ENCODE measurements at places on chromosomes 2 and 18. TPM values are rescaled to one million over a fixed set of nuclear protein-coding genes. Genes with fewer than 3 reads are reported as not detected.

DNA sequence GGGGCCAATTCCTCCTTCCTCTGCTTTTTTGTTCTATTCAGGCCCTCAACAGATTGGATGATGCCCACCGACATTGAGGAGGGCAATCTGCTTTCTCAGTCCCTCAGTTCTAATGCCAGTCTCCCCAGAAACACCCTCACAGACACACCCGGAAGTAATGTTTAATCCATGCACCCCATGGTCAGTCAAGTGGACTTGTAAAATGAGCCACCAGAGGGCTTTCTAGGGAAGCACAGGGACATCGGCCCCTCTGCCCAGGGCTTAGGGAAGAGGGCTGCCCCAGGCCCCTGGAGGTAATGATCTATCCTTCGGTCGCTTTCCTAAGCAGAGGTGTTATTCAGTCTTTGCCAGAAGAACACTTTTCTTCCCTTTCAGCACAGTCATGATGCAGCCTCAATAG, 107.4 kb downstream of the PDCL3 start:
- DNase-seq, result no peak

GRCh38 chr2:212398316-212398715, 140.3 kb downstream of the ERBB4 start:
- DNase-seq, result no peak

DNA sequence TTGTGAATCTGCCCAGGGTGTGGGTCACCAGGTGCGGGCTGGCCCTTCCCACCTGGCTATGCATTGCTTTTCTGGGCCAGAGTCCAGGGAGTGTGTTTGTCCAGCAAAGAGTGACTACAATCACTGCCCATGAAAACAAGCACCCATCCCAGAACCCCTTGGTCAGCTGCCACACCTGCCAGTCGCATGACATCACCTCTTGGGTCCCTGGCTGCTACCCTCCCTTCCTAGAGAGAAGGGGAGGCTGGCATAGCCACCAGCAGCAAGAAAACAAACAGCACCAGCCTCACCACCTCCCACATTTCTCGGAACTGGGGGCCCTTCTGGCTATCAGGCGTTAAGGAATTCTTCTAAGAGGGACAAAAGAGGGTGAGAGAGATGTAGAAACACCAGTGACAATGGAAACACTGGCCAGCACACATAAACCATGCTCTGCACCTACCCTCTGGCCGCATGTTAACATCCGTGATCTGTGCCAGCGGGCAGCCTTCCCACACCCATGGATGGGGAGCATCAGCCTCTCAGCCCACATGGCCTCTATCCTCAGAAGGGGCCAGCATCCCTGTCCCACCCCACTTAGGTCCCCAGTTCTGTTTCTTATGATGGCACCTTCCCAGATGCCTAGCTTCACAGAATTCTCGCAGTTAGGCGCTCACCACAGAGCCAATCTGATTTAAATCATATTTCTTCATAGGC, 109.7 kb upstream of the GLI2 start:
- DNase-seq, result no peak

- DNase-seq, result no peak
Measured at GRCh38 chr18:3037423-3037915, 24.5 kb upstream of the LPIN2 start.

DNA sequence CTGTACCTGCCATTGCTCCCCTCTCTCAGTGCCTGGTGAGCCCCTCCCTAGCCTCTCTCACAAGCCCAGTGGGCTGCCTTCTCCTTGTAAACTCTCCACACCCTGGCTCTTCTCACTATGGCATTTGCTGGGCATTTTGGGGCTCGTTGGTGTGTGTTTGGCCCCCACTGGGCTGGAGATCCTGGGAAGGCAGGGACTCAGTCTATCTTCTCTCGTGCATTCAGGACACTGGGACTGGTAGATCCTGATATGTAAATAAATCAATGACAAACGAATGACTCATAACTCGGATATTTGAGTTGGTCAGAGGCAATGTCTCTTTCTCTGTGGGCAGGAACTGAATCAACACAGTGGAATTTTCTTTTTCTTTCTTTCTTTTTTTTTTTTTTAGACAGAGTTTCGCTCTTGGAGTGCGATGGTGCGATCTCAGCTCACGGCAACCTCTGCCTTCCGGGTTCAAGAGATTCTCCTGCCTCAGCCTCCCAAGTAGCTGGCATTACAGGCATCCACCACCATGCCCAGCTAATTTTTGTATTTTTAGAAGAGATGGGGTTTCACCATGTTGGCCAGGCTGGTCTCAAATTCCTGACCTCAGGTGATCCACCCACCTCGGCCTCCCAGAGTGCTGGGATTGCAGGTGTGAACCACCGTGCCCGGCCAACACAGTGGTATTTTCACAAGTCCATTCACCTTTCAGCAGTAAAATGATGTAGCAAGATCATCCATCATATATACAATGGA, 144.6 kb upstream of the SPRED2 start:
- DNase-seq, result no peak

DNA sequence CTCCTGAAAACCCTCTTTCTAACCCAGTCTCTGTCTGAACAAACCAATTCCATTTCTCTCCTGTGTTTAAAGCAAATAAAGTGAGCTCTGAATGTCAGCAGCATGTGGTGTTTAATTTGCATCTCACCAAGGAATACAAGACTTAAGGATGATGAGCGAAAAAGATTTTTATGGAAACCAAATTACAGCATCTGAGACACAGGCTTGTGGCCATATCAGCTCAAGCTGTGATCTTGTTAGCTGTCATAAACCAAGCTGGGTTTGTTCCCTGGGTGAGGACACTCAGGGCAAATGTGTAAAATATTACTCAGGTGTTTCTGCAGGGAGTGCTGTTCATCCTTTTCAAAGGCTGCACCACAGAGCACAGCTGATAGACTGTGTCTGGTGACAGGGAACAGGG, 129.3 kb upstream of the REV1 start:
- DNase-seq, result no peak

GRCh38 chr2:127023504-127023903, 83.5 kb downstream of the BIN1 start:
- no peak for DNase-seq

GRCh38 chr2:190415794-190416775, 7.9 kb downstream of the MFSD6 start:
- no peak for DNase-seq

DNA sequence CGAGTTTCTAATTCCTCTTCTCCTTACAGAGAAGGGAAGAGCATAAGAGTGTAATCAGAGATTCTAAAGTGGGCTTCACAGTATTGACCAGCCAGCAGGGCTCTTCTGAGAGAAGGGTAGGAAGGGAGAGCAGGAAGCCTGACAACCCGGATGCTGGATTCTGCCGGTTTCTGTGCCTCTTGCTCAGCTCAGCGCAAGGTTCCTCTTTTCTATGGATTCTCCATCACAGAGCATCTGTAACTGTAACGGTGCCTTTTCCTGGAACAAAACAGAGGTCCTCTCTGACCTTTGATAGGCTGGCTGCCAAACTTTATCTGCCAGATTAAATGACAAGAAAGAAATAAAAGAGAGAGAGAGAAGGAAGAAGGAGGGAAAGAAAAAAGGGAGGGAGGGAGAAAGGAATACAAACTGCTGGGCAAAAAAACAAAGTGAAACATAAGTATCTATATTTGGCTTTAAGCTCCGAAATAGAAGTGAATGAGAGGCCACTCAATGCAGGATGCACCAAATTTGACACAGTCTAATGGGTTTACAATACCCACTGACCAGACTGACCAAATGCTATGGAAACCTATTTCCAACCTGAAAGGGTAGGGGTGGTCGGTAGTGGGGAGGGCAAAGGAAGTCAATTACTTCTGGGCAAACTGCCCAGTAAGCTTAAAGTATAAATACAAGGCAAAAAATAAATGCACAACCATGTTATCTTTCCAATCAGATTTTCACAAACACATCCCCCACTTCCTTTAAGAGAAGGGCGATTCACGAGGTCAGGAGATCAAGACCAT, 59.2 kb downstream of the PIEZO2 start:
- no peak for DNase-seq

DNA sequence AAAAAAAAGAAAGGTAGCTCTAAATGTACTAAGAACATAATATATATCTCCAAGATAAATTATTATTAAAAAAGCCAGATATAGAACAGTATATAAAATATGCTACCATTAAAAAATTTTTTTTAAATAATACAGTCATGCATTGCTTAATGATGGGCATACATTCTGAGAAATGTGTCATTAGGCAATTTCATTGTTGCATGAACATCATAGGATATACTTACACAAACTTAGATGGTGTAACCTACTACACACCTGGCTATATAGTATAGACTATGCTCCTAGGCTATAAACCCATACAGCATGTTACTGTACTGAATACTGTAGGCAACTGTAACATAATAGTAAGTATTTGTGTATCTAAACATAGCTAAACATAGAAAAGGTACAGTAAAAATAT, 18.3 kb upstream of the LAPTM4A start:
- DNase-seq, result no peak

GRCh38 chr2:47541848-47542450, 139.0 kb downstream of the MSH2 start:
- DNase-seq, result no peak

- DNase-seq, result no peak
Measured at GRCh38 chr18:8949206-8949605, 153.3 kb upstream of the NDUFV2 start.

DNA sequence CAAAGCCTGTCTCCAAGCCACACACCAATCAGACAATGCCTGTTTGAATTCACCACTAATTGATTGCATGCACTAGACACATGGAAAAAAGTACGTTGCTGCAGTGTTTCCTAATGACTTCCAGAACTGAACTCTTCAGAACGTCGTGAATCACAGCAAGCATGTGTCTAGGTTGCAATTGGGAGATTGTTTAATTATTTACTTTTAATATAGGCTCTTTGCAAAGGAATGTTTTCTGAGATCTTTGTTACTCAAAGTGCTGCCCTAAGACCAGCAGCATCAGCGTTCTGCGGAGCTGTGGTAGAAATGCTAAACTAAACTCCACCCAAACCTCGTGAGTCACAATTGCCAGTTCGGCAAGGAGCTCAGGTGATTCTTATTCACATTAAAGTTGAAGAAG, 52.7 kb upstream of the CCDC68 start:
- DNase-seq, result no peak

- DNase-seq, result no peak
Measured at GRCh38 chr2:172516299-172516698, 39.6 kb upstream of the PDK1 start.

GRCh38 chr2:1728821-1729220, 15.5 kb downstream of the PXDN start:
- DNase-seq, result no peak

GRCh38 chr2:62000538-62000937, 95.1 kb downstream of the COMMD1 start:
- no peak for DNase-seq

DNA sequence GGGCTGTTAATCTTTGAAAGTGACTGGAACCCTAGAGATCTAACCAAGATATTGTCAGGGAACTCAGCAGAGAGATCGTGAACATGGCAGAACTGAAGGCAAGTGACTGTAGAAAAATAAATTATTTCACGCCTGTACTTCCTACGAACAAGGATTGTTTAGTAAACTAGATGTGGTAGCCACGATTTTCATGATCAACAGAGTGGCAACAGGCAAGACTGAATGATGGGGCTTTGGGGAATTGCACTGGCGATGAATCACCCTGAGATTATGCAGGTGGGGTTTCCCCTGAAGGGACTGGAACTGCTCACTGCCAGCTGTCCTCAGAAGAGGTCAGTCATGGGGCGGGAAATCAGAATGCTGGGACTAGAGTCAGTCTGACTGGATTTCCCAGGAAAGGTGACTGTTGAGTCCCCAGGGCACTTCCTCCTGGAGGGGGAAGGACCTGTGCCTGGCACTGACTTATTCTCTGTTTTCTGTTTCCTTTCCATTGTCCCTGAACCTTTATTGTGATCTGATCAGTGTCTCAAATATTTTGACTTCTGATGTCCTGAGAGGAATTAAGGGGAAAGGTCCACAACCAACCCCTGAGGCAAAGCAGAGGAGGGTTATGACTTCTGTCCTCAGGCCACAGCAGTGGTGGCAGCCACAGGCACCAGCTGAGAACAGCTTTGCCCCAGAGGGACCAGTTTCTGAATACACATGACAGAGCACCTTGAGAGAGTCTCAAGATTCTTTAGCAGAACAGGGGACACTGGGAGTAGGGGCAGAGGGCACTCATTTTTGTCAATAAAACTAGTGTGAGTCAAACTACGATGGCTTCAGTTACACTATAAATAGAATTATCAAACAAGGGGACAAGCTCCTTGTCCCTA, 70.0 kb downstream of the NAB1 start:
- peak; percentile 76 for DNase-seq

GRCh38 chr2:69545477-69545932, 98.0 kb downstream of the AAK1 start:
- DNase-seq, result no peak

DNA sequence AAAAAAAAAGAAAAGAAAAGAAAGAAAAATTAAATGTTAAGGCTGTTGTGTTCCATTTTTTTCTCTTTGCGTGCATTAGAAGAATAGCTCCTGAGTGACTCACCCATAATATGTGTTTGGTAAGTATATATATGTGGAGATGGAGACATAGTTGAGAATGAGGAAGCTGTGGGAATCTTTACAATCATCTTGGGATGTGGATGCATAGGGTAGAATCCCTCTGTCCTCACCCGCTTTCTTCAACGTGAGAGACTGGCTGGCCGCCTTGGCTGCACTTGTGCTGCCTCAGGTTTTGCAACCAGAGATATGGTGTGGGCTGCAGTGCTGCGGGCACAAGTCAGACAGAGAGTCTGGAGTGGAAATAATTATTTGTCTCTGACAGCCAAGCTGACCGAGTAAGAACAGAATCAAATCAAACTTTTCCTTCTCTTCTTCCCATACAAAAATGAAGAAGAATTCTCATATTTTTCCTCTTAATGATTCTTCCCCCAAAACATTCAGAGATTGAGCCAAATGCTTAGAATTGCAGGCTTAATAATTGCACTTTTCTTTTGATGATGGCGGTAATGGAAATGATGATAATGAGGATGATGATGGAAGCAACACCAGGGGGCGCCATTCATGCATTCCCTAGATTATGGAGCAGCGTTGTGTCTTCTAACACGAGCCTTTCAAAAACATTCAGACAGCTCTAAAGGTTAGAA, 48.5 kb downstream of the SERPINB7 start:
- peak; percentile 16 for DNase-seq

The ZNF236 gene
- 14.9 TPM for total RNA-seq

The NEU4 gene
- total RNA-seq, result 0.12 TPM

The PRLH gene
- total RNA-seq, result not detected

The AMER3 gene
- not detected for total RNA-seq

The TNFAIP6 gene
- total RNA-seq, result 1.8 TPM

The ACMSD gene
- total RNA-seq, result not detected

The POMC gene
- total RNA-seq, result 9.5 TPM

The NAB1 gene
- 29.9 TPM for total RNA-seq

The ZRANB3 gene
- total RNA-seq, result 2.0 TPM

The ALPP gene
- not detected for total RNA-seq

The CIDEA gene
- total RNA-seq, result 6.1 TPM

The HOXD1 gene
- total RNA-seq, result not detected

The DCDC2C gene
- not detected for total RNA-seq

The MAP2 gene
- 4.5 TPM for total RNA-seq

The NDUFS1 gene
- 535 TPM for total RNA-seq
